GM12892 (cell line): ENCODE measurements at places on chromosomes 5 and 9.

DNA sequence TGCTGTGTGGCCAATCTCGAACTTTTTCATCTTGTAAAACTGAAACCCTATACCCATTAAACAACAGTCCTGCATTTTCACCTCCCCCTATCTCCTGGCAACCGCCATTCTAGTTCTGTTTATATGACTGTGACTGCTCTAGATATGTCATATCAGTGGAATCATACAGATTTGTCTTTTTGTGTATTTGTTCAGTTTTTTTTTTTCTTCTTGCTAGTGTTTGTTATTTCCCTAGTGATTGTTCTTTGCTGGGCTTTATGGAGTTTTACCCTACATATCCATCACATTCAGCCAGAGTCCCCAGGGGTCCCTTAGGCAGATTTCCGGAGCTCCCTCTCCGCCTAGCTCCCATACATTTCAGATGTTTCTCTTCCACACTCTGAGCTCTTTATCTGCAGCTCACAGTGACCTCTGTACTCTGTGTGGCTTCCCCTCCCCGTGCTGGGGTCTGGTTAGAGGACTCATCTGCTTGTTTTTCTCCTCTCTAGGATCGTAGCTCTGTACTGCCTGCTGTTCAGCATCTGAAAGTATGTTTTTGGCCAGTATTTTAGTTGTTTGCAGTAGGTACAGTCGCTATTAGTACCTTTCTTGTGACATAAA, 25.1 kb upstream of the CARTPT start:
- DNase-seq = no peak

DNA sequence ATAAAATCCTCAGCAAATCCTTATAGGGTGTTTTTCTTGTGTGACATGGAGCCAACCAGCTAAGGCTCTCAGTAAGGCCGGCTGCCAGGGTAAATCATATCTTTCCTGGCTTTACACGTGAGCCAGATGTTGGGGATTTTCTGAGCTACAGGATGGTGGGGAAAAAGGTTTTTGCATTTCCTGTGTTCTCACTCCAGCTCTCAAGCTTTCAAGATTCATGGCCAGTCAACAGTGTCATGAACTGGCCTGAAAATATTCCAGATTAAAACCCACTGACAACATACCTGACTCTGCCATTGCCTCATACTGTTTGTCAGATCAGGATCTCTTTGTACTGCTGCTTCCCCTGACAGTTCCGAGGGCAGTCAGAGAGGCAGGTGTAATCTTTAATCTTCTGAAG, 306.9 kb downstream of the GLIS3 start:
- DNase-seq = no peak

DNA sequence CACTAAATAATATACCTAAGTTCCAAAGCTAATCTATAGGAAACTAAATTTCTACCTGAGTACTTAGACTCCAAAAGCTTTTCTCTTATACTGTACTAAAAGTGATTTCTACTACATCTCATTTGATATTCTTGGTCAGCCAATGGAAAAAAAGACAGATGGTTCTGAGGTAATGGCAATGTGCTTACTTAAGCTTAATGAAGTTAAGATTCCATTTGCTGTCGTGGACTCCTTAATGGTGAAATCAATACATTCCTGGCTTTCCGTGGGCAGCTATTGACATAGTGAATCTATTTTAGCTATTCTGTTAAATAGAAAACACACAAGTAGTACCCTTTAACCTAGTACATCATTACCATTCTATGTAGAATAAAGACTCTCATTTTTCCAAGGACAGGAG, 1825.6 kb upstream of the CDH9 start:
- no peak for DNase-seq

DNA sequence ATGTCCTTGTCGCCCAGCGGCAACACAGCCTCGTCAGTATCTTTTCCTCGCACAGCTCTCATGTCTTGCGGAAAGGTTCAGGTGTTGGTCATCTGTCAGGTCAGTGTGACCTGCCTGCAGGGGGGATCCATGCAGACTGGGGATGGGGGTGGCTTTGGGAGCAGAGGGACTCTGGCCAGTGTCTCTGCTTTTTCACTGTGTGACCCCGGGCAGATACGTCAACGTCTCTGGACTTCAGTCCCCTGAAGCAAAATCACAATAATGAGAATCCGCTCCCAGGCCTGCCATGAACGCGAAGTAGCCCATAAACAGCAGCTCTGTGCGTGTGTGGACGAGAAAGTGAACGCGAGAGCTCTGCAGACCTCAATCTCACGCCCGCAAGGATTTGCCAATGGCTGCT, 75.7 kb upstream of the FCN1 start:
- no peak for DNase-seq

- DNase-seq = no peak
Observed at GRCh38 chr5:34562791-34563190, 93.3 kb upstream of the RAI14 start.
